NCI-H187 treated with DMSO at 0.1 percent for 48 hours (cell line): ENCODE measurements at places on chromosomes 6 and 20.

DNA sequence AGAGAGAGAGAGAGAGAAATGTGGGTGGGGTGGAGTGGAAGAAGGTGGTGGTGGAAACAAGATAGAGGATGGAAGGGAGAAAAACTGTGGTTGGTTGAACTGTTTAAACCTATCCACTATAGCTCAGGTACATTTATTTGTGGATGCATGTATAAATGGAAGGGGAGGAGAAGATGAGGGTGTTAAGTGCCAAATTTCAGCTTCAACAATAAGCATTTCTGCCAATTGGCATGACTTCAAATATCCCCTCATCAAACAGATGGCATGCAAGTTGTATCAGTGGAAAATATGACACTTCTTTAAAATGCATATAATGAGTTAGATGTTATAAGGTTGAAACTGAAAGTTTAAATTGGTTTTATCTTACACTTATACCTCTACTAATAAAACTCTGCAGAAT lies 216.1 kb downstream of the LMBRD1 start:
- no peak for DNase-seq

DNA sequence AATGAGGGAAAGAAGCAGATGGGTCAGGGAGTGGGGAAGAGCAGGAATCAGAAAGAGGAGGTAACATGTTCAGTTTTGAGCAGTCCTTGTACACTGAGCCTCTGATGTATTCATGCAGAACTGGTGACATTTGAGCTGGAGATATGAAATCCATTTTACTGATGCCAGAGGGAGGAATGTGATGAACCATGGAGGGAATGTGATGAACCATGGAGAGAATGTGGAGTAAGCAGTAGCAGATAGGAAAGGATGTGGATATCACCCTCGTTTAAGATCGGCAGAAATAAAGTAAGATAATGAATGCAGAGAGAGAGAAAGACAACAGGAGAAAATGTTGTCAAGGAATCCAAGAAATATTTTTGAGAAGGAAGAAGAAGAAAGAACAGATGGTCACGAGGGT lies 231.6 kb downstream of the TBXT start:
- DNase-seq: no peak

GRCh38 chr6:97586344-97586743 lies 303.3 kb upstream of the MMS22L start:
- DNase-seq: no peak

DNA sequence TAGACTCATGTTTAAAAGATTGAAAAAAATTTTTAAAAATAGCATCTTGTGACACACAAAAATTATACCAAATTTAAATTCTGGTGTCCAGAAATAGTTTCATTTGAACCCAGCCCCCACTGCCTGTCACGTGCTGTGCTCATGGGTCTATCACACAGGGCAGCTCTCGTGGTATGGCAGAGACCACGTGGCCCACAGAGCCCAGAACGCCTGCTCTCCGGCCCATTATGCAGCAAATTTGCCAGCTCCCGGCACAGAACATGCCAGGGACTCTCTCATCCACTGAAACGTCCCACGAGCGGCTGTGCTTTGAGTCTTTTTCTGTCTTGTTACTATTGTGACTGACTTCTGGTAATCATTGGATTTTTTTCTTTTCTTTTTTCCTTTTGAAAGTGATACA lies 224.3 kb downstream of the TTLL2 start:
- no peak for DNase-seq

DNA sequence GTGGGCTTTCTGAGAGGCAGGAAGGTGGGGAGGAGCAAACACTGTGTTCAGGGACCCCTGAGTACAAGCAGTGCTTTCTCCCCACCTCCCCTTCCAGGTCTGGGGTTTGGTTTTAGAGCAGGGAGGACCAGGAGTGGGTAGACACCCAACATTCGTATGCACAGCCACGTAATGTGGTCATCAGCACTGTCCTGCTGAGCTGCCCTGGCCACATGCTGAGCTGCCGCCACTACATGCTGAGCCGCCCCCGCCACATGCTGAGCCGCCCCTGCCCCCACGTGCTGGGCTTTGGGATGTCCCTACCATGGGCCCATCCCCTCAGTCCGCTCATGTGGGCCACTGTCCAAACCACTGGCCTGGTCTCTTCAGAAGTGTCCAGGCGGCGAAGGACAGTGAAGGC lies 214.9 kb upstream of the CST7 start:
- DNase-seq: no peak

- no peak for DNase-seq
Measured at GRCh38 chr6:166463359-166464067, 80.8 kb upstream of the MPC1 start.

DNA sequence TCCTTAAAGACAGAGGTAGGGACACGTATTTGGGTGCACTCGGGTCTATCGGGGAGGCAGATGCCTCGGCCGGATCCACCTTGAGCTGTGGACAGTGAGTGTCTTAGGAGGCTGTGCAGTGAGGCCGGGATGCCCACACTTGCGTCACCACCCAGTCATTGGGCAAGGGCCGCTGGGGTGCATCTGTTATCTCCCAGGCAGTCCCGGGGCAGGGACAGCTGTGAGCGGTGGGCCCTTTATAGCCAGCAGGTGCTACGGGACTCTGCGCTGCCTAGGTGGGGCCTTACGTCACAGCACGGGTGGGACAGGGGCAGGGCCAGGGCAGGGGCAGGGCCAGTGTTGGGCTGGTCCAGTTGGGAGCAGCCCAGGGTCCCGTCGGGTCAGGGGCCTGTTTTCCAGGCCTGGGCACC lies 689 bp upstream of the COL20A1 start:
- DNase-seq: no peak

DNA sequence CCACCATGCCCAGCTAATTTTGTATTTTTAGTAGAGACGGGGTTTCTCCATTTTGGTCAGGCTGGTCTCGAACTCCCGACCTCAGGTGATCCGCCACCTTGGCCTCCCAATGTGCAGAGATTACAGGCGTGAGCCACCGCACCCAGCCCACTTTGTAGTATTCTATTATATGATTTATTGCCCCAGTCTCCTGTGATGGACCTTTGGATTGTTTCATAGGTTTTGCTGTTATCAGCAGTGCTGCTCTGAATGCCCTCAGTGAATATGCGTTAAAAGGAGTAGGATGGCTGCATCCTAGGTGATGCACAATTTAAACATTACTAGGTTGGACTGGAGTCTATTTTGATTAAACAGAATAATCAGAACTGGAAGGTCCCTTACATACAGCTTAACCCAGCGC lies 10.3 kb downstream of the ID1 start:
- no peak for DNase-seq

DNA sequence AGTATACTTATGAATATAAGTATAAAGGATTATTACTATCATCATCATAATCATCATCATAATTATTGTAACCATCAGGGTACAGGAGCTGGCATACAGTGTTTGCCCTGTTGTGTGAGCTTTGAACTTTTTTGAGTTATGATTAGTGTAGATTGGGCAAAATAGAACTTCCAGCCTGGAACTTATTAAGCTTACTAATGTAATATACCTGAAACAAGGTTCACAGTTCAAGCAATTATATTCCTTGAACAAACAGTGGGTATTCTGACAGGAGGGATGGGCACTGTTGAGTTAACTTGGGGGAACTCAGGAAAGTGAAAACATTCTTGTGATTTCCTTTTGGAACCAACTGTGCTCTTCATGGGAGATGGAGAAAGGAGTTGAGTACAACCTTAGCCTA lies 680.0 kb downstream of the DOK5 start:
- DNase-seq: no peak
